Stimulated activated CD4-positive, alpha-beta T cell treated with anti-CD3 and anti-CD28 coated beads, TNF-alpha, amount 100 ng/mL, for 24 hours (primary cell): ENCODE measurements at places on chromosomes 5 and 9.

- DNase-seq: no peak
Measured at GRCh38 chr5:134387443-134387842, 16.1 kb downstream of the UBE2B start.

DNA sequence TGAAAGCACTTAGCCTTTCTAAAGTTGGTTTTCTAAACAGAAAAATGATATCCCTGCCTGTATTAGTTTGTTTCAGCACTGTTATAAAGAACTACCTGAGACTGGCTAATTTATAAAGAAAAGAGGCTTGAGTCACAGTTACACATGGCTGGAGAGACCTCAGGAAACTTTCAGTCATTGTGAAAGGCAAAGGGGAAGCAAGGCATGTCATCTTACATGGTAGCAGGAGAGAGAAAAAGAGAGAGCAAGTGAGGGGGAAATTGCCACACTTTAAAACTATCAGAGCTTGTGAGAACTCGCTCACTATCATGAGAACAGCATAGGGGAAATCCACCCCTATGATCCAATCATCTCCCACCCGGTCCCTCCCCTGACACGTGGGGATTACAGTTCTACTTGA is 64.9 kb downstream of the FAM170A start:
- no peak for DNase-seq

- no peak for DNase-seq
Measured at GRCh38 chr5:51488803-51489642, 105.8 kb downstream of the ISL1 start.

GRCh38 chr5:33701251-33701650 is 190.5 kb downstream of the ADAMTS12 start:
- DNase-seq: no peak

DNA sequence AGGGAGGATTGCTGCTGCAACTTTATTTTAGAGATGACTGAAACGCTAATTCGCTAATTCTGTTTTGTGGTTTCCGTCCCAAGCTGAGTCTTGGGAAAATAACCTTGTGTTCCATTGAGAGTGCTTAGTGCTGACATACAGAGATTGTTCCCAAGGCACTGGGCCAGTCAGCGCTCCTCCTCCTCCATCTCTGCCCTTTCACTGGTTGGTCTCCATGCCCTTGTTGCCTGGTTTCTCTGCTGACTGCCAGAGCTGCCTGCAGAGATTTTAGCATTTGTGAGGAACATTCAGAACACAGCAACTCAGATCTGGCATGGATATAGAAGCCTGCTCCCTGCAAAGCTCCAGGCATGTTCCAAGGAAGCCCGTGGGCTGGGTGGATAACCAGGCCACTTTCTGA is 126.0 kb upstream of the IRX2 start:
- no peak for DNase-seq

DNA sequence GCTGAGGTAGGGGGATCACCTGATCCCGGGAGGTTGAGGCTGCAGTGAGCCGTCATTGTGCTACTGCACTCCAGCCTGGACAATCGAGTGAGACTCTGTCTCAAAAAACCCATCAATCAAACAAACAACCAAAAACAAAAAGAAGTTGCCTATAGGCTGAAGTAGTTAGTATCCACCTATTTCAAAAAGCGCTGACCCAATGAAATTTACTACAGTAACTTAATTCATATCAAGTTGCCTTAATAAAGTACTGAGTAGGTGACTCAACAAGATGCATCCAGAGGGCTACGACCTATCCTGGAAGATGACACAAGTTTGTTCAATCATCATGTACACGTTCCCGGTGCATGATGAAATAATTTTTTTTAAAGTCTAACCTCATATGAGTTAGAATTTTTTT is 648.6 kb upstream of the DMAC1 start:
- DNase-seq: no peak

GRCh38 chr9:129929496-129930125 is 94.4 kb downstream of the USP20 start:
- no peak for DNase-seq

GRCh38 chr5:106417566-106417965 is 1253.2 kb downstream of the EFNA5 start:
- DNase-seq: no peak

DNA sequence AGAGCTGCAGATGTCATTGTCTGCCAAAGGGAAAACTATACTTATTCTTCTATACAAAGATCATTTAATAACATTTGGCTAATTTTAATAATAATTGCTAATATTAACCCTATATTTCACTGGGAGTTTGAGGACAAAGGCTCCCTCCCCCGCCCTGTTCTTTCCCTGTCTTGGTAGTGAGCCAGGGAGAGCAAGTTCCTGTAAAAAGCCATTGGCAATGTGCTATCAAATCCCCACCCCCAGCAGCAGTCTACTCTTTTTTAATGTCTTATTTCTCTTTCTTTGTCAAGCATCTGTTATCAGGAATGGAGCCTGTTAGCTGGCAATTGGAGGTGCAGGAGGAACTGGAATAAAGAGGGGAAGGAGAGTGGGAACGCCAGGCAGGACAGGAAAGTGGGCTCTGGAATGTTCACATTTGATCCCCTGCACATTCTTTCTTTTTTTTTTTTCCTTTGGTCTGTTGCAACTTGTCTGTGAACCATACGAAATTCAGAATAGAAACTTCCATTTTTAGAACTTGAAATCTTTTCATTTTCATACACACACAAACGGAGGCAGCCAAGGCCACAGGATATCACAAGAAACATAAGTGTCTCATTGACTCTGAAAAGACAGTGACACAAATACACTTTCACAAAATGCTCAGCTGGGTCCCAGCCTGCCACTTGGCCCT is 664.8 kb upstream of the ZNF608 start:
- no peak for DNase-seq

DNA sequence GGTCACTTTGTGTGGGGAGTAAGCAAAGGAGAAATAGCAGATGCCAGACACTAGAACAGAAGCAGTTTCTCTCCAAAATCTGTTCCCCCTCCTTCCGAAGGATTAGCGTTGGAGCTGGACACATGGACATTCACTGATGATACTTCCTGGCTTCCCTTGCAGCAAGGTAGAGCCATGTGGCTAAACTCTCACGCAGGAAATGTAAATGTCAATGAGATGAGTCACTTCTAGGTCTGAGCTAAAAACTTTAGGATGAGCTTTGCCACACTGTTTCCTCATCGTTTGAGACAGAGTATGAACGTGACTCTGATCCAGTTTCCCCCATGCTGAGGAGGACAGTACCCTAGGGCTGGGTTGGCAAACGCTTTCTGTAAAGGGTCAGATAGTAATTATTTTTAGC is 5.1 kb downstream of the BHMT2 start:
- no peak for DNase-seq

- DNase-seq: no peak
Measured at GRCh38 chr5:61966997-61967396, 339.0 kb upstream of the KIF2A start.

GRCh38 chr9:35277171-35277520 is 115.3 kb downstream of the UNC13B start:
- DNase-seq: no peak
